ENCODE measurements at places on chromosomes 7 and 10.

GRCh38 chr10:104026762-104027161 lies 58.9 kb downstream of the COL17A1 start:
- DNase-seq = no peak

DNA sequence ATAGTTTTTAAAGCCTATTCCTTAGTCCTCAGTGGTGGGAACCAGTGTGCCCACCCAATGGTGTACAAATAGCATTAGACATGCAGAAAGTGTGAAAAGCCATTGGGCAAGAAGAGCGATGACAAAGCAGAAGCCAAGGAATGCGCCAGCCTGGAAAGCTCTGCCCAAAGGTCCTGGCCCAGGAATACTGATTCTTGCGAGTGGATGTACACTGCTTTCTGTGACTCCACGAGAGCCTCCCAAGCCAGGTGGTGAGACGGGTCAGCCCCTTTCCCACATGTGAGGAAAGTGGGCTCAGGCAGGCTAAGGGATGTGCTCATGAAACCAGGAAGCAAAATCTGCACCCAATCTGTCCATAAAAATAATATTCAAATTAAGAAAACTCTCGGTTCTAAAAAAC lies 106.6 kb downstream of the ADCY1 start:
- no peak for DNase-seq

GRCh38 chr10:117782276-117782675 lies 239.7 kb downstream of the EMX2 start:
- no peak for DNase-seq

DNA sequence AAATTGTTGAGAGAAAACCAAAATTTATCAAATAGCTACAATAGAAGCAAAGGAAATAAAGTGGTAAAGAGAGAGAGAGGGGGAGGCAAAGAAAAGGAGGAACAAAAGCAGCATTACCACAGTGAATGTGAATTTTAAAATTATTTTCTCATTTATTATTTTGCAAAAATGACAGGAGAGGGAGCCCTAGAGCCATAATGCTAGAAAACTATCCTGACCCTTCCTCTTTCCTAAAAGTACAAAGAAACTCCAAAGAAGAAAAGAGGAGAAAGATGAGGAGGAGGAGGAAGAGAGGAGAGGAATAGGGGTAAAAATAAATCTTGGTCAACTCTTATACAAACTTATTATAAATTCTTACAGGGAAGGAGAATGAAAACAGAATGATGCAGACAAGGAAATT lies 921.5 kb downstream of the NRG3 start:
- no peak for DNase-seq

- DNase-seq = no peak
Measured at GRCh38 chr7:19369806-19370205, 224.6 kb upstream of the FERD3L start.

DNA sequence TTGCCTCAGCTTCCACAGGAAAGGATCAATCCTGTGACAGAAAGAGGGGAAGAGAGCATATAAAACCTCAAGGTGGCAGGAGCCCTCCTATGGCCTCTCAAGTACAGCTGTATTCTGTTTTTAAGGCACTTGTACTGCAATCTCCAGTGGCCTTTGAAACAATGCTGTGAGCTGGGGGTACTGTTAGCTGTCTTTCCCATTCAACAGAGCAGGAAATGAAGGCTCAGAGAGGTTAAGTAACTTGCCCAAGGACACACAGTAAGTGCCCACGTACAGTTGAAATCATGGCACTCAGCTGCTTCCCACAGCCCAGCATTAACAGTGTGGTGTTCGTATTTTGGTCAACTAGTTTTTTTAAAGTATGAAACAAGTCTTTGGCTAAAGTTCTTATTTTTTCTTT lies 34.0 kb downstream of the DUSP5 start:
- DNase-seq = no peak

GRCh38 chr7:114083166-114084001 lies 164.6 kb upstream of the PPP1R3A start:
- DNase-seq = no peak

DNA sequence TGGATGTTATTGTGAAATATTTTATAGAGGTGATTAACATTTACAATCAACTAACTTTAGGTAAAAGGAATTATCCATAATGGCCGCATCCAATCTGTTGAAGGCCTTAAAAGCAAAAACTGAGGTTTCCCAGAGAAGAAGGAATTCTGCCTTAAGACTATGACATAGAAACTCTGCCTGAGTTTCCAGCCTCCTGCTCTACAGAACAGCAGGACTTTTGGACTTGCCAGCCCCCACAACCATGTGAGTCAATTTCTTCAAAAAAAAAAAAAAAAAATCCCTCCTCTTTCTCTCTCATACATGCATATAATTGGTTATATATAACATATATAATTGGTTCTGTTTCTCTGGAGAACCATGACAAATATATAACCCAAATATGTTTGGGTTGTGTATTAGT lies 15.4 kb downstream of the SLC25A28 start:
- DNase-seq = no peak

GRCh38 chr7:51082096-51082840 lies 234.3 kb downstream of the COBL start:
- no peak for DNase-seq

- DNase-seq = no peak
Measured at GRCh38 chr10:124094419-124094785, 1.0 kb upstream of the CHST15 start.

- DNase-seq = no peak
Measured at GRCh38 chr10:89644691-89644966, 413 bp downstream of the PANK1 start.

DNA sequence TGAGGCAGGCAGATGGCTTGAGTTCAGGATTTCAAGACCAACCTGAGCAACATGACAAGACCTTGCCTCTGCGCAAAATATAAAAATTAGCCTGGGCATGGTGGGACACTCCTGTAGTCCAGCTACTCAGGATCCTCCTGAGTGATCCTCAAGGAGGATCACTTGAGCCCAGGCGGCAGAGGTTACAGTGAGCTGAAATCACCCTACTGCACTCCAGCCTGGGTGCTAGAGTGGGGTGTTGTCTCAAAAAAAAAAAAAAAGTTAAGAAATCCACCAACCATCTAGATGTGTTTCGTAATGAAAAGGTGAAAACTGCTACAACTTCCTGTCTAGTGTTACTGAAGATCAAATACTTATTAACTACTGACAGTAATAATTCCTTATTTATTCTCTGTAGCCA lies 8.1 kb downstream of the GLCCI1 start:
- DNase-seq = no peak

GRCh38 chr7:31437250-31437865 lies 76.5 kb upstream of the ITPRID1 start:
- no peak for DNase-seq

DNA sequence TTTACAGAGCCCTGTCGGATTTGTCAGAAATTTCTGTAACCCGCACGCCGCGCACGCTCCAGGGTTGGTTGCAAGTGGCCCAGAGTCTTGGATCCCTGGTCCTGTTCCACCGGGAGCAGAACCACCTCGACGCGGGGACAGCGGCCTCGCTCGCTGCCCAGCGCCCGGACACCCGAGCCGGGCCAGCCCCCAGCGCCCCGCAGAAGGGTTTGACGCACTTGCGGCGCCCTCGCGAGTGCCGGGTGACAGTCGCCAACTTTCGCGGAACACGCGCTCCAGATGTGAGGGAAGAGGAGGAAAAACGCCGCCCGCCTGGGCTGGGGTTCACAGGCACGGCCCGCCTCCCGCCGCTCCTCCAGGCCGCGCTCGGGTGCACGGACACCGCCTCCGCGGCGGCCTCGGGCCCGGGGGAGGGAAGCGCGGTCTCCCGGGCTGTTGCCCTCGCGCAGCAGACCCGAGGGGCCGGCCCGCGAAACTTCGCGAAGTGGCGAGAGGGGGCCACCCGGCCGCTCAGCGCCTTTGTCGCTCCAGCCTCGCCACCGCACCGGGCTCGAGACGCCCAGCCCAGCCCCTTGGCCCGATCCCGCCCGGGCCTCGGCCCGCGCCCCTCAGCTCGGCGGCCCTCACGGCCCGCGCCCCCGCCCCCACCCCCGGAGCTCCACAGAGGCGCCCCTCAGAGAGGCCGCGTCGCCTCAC lies 514 bp downstream of the RNF216 start:
- no peak for DNase-seq

DNA sequence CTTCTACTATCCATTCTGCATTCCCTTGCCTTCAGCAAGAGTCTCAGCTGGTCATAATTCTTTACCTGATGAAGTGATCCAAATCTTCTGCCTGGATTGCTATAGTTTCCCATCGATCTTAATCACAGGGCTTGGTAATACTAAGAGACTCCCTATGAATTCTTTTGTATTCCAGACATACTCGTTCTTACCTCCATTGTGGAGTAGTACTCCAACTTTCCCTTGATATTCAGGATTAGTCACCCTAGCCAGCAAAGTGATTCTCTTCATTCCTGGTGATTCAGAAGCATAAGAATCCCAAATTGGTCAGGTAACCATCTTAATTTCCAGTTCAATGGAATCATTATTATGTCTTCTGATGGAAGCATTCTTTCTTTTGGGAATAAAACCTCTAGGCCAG lies 96.7 kb downstream of the TWIST1 start:
- no peak for DNase-seq

DNA sequence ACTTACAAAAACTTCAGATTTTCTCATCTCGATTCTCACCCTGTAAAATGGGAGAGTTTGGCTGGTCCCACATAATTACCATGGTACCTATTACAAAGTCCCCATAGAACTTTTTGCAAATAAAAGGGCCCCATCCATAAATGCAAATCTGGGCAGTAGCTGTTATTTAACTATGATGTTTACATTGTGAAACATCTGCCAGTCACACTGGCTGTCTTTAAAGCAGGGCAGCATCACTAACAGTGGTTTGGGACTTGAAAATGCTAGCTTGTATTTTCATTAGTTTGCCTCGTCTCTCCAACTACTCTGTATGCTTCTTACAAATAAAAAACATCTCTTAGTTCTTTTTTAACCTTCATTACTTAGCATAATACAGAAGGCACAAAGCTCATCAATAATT lies 240.7 kb downstream of the FZD1 start:
- DNase-seq = no peak

- DNase-seq = no peak
Measured at GRCh38 chr7:99156649-99157048, 12.7 kb upstream of the SMURF1 start.

- DNase-seq = no peak
Measured at GRCh38 chr7:142835487-142835886, 19.4 kb upstream of the EPHB6 start.

GRCh38 chr10:33820531-33820930 lies 486.1 kb upstream of the NRP1 start:
- DNase-seq = no peak

DNA sequence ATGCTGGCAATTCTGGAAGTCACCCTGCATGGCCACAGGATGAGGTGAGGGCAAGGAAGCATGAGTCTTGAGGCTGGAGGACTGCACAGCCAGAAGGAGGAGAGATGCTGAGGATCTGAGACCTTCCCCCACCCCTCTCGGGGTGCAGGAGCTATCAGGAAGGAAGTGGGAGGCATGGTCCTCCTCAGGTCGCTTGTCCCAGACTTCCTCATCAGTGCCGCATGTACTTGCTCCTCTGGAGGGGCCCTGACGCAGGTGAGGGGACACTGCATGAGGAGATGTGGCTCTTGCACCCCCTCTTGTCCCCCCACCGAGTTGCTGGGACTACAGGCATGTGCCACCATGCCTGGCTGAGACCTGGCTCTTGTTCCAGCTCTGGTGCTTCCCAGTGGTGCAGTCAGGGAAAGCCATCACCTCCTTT lies 5.7 kb upstream of the ZMIZ1 start:
- no peak for DNase-seq

DNA sequence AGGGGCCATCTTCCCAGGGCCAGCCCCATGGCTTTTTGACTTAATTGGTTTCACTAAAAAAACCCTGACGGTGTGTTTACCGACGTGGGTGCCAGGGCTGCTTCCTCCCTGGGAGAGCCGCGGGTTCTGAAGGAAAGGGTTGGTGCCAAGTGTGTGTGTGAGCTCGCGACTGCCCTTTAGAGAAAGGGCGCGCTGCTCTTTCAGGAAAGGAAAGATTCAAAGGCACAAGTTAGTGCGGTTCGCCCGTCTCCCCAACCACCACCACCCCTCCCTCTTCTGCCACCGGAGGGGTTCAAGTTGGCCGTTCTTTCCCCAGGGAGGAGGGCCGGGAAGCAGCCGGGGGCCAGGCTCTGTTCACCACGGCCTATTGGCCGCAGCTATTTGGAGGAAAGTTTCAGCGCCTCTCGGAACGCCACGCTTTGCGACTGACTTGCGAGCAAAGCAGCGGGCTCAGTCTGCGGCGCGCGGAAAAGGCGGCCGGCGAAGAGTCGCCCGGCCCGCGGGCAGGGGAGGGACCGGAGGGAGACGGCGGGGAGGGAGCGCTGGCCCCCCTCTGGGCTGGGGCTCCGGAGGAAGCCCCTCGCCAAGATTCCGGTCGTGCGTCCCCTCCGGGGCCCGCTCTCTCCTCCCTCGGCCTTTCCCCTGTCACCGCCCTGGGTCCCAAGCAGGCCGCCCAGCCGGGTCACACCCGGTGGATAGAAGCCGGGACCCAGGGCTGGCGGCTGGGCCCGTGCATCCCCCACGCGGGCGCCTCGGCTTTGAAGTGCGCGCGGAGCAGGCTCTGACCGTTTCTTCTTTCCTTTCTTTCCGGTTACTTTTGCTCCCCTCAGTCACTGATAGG lies 165.9 kb upstream of the PPP1R3A start:
- DNase-seq = no peak

DNA sequence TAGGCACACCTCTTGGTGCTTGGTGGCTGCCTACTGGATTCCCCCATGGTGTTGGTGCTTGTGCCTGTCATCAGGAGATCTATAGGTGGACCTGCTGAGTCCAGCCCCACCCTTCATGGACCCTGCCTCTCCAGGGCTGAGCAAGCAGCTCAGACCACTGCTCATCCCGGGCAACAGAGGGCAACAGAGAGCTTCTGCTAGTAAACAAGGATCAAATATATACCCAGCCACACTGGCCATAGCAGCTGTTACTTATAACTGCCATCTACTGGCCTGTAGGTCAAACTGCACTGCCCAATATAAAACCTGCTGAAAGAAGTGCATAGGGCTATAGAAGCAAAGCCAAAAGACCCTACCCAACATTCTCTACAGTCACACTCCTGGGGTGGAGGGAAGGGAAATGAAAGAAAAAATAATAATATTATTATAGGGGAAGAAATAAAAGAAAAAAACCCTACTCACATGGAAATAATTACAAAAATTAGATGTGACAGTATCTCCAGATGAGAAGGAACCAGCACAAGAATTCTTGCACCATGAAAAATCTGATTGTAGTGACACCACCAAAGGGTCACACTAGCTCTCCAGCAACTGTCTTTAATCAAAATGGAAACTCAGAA lies 54.9 kb upstream of the ZNF800 start:
- peak; percentile 39 for DNase-seq

GRCh38 chr7:148894591-148894990 lies 10.5 kb upstream of the EZH2 start:
- no peak for DNase-seq

GRCh38 chr7:141906285-141906684 lies 9.9 kb upstream of the OR9A4 start:
- no peak for DNase-seq
